ENCODE measurements at places on chromosomes 6 and 20.

DNA sequence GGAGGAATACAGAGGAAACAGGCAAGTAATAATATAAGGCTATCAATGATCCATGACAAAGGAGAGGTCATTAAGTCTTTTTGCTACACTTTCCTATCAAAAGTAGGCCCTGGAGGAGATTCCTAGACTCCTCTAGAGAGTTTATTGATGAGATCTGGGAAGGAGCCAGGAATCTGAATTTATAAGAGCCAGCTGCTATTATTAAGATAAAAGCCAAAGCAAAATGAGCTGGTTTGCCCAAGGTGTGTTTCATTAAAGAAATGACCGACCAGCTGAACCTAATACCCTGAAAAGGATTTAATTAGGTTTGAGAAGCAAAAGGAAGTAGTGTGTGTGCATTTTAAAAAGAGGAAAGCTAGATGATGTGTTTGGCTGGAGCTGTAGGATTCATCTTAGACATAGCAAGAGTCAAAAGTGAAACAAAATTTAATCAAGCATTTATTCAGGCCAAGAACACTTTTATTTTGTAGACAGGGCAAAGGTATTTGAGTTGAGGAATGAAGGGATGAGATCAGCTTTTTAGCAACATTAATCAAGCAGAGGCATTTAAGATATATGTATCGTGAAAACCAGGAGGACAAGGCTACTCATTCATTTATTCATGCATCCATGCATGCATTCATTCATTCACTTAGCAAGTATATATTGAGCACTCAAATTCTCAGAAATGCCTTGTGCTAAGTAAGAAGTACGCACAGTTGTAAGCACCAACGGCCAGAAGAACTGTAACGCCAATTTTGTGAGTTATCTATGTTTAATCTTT is 43.5 kb upstream of the SCAF8 start:
- DNase-seq: no peak

DNA sequence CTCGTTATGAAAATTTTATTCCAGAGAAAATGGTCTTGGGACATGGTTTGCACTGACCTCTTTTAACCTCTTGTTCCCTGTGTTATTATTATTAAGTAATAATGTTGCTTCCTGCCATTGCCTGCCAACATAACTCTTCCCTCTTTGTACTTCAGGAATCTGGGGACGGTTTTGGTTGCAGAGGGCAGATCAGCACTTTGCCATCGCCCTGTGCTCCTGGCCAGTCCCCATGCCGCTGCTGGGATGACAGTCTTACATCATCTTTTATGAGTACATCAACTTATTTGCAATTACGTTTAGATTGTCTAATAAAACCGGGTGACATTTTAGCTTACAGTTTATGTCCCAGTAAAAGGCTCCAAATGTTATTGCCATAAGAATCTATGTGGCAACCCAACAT is 157.2 kb downstream of the CDH26 start:
- no peak for DNase-seq

- DNase-seq: no peak
These were observed 204.7 kb downstream of the ANKRD60 start for GRCh38 chr20:58023781-58024180.

GRCh38 chr6:90544081-90544480 is 42.8 kb downstream of the MAP3K7 start:
- no peak for DNase-seq

GRCh38 chr20:53621482-53622246 is 28.0 kb upstream of the ZNF217 start:
- no peak for DNase-seq

DNA sequence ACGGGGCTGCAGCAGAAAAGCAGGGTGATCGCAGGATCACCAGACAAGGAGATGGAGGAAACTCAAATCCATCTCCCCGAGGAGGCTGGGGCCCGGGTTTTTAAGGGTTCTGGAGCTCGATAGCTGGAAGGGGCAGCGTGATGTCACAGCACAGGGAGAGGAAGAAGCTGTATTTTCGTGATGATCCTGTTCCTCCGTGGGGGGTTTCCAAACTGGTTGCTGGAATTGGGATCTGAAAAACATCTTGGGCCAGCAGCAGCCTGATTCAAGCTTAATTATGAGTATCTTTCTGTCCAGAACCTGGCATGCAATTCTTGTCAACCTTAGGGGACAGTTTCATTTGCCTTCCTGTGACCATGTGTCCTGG is 4.1 kb downstream of the CST7 start:
- no peak for DNase-seq

DNA sequence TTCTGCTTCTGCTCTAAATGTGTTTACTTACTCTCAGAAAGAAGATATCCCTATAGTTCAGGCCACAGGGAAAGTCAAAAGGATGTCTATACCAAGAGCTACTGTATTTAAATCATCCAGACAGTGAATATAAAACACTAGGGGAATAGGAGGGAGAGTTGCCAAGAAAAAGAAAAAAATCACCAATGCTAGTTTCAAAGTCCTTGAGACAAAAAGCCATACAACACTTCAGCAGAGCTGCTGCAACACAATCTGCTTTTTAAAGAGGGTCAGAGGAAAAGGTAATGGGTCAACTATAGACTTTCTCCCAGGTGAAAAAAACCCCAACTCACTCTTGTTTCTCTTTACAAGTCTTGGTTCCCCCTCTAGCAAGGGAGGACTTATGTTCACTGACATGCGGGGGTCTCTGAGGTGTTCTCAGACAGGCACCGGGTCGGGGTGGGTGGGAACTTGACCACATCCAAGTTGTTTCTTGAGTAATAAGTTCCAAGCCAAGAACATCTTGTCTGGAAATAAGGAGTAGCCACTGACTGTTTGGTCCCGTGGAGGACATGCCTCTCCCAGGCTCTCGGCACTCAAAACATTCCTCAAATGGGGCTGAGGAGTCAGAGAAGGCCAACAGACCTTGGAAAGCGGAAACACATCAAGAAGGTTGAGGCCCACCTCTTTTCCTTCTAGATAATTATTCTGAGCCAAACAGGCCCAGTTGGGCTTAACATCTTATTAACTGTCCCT is 47.7 kb downstream of the GJA10 start:
- DNase-seq: no peak

DNA sequence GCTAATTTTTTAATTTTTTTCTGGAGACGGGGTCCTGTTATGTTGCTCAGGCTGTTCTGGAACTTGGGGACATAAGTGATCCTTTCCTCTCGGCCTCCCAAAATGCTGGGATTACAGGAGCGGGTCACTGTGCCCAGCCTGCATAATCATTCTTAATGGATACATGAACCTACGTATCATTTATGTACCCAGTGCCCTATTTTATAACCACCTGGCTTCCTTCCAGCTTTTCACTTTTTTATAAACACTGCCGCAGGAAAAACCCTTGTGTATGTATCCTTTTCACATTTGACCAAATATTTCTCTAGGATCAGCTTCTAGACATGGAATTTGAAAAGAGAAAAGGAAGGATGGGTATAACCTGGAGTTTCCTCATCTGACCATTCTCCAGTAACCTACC is 85.6 kb upstream of the RIN2 start:
- DNase-seq: no peak

DNA sequence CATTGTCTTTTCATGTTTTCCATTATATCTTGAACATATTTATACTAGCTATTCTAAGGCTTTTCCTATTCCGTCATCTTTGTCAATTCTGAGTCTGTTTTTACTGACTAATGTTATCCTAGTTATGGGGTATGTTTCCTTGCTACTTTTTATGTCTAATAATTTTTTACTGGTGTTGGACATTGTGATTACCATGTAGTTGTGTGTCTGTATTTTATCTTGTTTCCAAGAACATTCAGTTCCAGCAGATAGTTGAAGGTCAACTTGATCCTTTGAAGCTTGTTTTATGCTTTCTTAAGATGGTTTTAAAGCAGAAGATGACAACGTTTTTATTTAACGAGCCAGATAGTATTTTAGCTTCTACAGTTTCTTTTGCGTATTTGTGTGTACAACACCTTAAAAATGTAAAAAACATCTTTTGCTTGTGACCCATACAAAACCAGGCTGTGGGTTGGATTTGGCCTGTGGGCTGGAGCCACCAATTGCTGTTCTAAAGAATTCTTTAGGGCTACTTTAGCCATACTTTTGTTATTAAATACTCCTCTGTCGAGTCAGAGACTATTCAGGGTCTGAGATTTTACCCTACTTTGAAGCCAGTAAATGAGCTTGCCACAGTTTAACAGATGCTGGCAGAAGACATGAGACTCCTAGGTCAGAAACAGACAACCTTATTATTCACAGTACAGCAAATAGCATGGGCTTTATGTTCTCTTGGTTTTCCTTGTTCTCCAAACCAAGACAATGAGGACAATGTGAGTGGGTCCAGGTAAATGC is 38.7 kb upstream of the REV3L start:
- DNase-seq: no peak

GRCh38 chr20:62339647-62340062 is 27.5 kb downstream of the LAMA5 start:
- DNase-seq: no peak

- DNase-seq: no peak
These were observed 1.2 kb downstream of the PDE7B start for GRCh38 chr6:135852746-135853145.

DNA sequence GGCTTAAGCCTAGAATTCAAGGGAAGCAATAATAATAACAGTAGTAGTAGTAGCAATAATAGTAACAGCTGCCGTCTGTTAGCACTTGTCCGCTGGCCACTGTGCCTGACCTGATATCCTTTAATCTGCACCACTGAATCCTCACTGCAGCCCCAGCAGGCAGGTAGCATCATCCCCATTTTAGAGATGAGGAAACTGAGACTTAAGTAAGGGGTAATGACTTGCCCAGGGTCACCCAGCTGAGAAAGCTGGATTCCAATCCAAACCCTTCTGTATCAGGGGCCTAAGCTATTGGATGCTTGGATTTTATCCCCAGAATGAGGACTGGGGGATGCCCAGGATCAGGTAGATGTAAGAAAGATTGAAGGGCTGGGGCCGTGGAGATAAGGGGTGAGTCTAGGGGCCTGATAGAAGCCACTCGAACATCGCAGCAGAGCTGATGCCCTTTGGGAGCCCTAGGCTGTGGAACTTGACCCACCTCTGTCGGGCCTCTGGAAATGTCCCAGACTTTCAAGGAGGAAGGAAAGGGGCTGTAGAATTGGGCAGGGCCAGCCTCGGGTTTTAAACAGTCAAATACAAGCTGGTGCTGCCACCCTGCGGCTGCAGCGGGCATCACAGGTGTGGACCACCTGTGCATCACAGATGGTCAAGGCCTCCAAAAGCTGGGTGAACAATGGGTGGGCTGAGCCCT is 102.1 kb upstream of the MYL9 start:
- DNase-seq: peak; percentile 44

GRCh38 chr6:1612299-1612973 is 2.7 kb downstream of the FOXC1 start:
- DNase-seq: no peak

DNA sequence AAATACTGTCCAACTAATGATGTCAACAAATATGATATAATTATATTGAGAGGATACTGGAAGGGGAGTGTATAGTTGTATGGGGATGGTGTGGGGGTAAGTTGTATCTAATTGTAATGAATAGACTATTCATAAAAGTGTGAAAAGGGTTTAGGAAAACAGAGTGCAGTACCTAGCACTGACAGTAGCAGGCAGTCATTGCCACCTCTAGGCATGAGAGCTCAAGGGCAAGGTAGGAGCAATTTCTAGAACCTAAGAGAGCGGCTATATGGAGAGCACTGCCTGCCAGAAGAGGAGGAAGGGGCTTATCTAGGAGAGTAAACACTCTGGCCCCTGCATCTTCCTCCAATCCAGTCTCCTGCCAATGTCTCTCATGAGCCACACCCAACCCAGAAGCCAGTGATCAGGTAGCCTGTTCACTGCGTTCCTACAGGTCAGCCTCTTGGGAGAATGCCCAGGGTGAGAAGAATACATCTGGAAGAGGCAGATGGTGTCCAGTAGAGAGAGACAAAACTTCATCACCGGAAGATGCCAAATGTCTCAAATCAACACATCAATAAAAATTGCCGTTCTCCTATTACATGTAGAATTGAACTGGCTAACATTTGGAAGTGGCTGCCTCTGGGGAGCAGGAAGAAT is 200.0 kb downstream of the LY86 start:
- no peak for DNase-seq

DNA sequence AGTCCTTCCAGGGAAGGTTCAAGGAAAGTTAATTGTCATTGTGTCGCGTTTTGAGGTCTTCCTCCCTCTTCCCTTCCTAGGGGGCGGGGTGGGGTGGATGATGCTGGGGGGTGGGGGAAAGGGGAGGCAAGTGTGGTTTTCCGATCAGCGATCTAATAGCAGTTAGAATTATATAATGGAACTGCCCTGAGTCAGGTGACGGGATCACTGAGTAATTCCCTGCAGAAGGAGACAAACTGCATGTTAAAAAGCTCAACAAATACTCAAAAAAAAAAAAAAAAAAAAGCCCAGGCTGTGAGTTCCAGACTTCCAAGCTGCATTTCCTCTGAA is 240.4 kb downstream of the PHACTR1 start:
- DNase-seq: no peak

GRCh38 chr6:113578691-113579090 is 278.5 kb upstream of the MARCKS start:
- no peak for DNase-seq

- DNase-seq: no peak
These were observed 64.5 kb downstream of the IPCEF1 start for GRCh38 chr6:154292066-154292465.

DNA sequence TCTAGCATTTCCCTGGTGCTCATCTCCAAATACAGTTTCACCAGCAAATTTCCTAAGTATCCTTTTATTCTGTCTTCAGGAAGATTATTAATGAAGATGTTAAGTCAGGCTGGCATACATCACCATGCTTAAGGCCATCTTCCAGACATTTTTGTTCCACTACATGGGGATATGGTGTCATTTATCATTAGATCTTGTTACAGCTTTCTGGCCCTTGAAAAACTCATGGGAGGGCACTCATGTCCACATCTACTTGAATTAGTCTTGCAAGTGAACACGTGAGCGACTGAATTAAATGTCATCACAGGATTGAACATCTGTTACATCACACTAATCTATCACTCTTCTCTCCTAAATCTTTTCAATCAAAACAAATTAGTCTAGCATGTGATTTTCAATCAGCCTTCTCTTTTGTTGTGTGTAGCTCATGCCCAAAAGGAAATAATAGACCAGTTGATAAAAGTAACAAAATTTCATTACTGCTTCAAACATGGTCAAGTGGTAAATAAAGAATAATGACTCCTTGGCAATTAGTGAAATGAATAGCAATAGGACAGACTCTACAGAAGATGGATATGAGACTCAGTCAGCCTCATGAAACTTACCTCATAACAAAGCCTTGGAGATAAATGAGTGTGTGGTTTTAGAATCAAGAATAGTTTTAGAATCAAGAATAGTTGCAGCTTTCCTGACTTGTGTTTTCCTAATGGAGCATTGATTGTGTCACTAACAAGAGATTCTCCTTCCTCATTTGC is 80.5 kb downstream of the MTFR2 start:
- DNase-seq: no peak

GRCh38 chr20:10504608-10504993 is 69.5 kb downstream of the SLX4IP start:
- no peak for DNase-seq

DNA sequence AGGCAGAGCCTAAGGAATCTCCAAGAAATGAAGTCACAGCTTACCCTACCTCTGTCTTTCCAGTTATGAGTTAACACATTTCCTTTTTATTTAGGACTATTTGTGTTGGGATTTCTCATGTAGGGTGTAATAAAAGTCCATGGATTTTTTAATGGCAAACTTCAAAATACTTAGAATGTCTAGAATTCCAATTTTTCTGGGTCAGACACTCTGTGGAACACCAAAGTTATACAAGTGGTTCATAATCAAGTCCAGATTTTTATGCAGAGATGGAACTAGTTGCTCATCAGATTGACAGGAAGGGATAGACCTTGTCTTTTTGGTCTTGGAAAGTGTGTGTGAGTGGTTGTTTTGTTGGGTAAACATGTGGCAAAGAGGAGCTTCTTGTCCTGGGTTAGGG is 303.5 kb upstream of the RNF24 start:
- no peak for DNase-seq
